ENCODE measurements at places on chromosomes 7 and 10.

- no peak for DNase-seq
These were observed 61.8 kb downstream of the PYROXD2 start for GRCh38 chr10:98353170-98353569.

DNA sequence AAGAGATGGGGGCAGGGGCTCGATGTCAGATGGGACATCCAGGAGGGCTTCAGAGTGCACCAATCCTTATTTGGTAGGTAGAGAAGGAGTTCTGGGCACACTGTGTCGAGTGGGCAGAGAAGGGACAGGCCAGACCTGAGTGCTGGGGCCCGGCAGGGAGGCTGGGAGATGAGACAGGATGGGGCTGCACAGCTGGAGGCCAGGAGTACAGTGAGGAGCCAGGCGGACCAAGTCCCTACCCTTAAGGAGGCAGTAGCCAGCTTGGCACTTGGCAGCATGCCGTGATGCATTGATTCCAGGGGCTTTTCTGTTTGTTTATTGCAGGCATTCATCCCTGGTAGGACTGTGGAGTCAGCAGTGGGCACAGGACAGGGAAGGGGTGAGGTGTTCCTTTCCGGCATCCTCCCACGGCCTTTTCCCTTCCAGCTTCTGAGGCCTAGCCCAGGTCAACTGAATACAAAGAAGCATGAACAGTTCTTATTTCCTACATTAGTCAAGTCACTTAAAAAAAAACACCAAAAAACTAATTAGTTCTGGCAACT, 168.8 kb upstream of the CDCA7L start:
- DNase-seq = no peak

- DNase-seq = no peak
These were observed 205.9 kb downstream of the MBL2 start for GRCh38 chr10:52566471-52567246.

- no peak for DNase-seq
These were observed 19.4 kb downstream of the NRAP start for GRCh38 chr10:113644185-113645120.

DNA sequence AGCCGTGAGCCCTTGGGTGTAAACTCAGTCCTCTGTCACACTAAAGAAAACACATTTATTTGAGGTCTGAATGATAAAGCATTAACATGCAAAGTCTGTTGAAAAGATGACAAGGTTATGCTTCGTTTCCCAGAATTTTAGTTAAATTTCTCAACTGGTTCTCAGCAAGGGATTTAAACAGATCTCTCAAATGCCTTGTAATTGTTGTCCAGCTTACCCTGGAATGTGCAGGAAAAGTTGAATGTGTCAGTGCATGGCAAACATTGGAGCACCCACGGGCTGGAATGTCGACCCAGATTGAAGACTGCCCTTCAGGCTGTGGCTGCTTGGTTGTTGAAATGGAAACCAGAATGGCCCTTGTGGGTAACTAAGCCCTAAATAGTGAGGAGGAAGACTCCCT, 191.8 kb downstream of the TRIL start:
- no peak for DNase-seq

DNA sequence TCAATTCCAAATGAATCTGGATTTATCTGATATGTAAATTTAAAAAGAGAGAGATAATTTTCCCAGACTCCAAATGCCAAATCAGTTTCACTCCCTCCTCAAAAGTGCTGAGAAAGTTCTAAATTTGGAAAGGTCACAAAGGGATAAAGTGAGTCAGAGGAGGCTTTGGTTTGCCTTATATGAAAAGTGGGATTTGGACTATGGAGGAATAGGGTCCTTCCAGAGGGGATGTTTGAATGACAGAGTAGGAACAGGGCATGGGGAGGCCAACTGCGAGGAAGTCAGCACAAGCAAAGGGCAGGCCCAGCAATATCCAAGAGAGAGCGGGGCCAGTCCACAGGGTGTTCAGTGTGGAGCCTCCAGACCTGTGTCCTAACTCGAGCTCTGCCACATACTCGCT, 9.8 kb upstream of the FAS start:
- no peak for DNase-seq

- DNase-seq = no peak
These were observed 98.2 kb upstream of the DKK1 start for GRCh38 chr10:52215745-52216361.

Measured in esophagus squamous epithelium (tissue), 5 donors.